Activated CD4-positive, alpha-beta T cell treated with anti-CD3 and anti-CD28 coated beads, Interleukin-10, Interleukin-2, amounts not matched to agents 100 ng/mL and 50 ng/mL, durations not matched to agents 16 hours and 8 hours (primary cell): ENCODE measurements at places on chromosomes 1 and 21.

DNA sequence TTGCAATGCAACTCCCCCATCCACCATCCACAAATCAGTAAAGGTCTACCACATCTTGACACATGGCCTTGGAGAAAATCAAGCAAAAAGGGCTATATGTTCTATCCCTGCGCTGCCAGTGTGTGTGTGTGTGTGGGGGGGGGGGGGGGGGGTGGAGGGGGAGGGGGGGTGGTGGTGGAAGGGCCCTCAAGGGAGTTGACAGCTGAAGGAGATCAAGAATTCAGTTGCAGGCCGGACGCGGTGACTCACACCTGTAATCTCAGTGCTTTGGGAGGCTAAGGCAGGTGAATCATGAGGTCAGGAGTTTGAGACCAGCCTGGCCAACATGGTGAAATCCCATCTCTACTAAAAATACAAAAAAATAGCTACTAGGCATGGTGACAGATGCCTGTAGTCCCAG is 37.6 kb upstream of the CLIC4 start:
- DNase-seq, result no peak

DNA sequence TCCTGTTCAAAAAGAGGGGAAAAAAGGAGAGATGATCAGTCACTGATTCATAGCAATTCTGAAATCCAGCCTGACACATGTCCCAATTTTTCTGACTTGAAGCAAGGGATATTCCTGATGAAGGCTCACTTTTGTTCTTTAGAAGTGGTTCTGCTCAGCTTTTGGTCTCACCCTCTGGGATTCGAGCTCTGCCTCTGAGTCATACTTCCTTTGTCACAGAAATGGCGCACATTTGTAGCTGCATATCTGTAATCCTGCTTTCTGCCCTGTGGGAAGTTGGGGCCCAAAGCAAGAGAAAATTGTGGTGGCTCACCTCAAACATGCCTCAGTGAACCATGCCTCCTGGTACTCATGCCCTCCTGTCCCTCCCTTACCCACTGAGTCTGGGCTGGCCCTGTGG is 22.3 kb upstream of the FAM78B start:
- DNase-seq, result no peak

DNA sequence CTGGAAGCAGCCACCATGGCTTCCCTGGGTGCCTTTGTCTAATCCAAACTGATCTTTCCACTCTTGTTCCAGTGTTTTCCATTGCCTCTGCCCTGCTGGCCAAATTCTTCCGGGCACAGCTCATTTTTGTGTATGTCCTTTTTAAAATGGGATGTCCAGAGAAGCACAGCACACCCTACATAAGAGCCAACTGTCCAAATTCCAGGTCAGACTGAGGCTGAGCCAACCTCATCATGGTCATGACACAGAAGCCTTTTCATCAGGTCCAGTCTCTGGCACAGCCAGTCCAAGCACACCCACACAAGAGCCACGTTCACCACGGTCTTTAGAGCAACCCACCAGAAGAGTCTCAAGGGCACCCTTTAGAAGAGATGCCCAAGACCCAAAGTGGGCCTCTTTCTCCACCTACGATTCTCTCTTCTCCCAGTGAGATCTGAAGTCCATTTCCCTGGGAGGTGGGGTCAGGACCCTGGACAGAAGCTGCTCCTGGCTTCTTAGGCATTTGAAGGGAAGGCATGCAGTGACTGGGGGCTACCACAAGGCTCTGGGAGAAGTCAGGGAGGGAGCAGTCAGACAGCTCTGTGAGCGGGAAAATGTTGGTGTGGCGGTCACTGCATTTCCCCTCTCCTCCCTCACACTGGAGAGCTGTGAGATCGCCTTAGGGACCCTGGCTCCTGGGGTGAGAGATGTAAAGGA is 53.2 kb downstream of the SYT2 start:
- DNase-seq, result no peak

DNA sequence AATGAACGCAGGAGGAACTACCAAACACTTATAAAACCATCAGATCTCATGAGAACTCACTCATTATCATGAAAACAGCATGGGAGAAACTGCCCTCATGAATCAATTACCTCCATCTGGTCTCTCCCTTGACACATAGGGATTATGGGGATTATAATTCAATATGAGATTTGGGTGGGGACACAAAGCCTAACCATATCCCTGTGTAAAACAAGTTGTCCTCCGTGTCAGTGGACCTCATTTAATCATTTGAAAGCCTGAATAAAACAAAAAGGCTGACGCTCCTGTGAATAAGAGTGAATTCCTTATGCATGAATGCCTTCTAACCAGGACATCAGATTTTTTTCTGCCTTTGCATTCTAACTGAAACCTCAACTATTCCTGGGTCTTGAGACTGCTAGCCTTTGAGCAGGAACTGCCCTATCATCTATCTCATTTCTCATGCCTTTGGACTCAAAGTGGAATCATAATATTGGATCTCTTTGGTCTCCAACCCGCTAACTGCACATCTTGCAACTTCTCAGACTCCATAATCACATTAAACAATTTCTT is 648.8 kb downstream of the ADGRL2 start:
- no peak for DNase-seq

GRCh38 chr1:94596260-94596659 is 54.7 kb upstream of the F3 start:
- DNase-seq, result no peak

- DNase-seq, result no peak
These were observed 73.1 kb downstream of the UBIAD1 start for GRCh38 chr1:11345971-11346715.

GRCh38 chr21:19228226-19228625 is 824.6 kb upstream of the TMPRSS15 start:
- DNase-seq, result no peak

- no peak for DNase-seq
These were observed 379.0 kb downstream of the LMX1A start for GRCh38 chr1:164977561-164977960.

GRCh38 chr1:230735447-230735846 is 11.7 kb upstream of the CAPN9 start:
- DNase-seq, result no peak

DNA sequence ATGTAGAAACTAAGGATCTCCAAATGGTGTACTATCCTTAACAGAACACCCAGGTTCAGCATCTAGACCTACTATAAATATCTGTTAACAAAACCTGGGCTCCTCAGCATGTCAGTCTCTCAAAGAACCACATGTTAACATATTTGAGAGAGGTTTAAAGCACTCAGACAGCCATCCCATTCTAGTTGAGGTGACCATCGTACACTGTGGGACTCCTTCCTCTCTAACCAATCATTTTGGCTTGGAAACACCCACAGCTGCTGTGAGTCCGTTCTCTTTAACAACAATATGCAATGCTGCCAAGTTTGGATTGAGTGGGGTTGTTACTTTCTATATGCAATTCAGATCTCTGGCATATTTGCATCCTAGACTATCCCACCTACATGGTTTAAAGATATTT is 105.8 kb downstream of the MRPL39 start:
- no peak for DNase-seq

DNA sequence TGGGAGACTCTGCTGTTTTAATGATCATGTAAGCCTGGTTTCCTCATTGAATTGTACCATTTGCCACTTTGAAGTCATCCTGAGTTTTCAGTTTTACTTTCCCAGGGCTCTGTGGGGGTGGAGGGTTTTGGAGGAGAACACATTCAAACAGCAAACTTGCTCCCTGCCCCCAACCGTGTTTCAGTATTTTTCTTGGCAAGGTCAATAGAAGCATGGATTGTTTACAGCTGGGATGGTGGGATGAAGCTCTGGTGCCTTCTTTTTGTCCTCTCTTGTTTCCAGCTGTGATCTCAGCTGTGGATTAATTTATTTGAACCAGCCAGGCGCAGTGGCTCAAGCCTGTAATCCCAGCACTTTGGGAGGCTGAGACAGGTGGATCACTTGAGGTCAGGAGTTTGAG is 54.3 kb upstream of the SERBP1 start:
- DNase-seq, result no peak

DNA sequence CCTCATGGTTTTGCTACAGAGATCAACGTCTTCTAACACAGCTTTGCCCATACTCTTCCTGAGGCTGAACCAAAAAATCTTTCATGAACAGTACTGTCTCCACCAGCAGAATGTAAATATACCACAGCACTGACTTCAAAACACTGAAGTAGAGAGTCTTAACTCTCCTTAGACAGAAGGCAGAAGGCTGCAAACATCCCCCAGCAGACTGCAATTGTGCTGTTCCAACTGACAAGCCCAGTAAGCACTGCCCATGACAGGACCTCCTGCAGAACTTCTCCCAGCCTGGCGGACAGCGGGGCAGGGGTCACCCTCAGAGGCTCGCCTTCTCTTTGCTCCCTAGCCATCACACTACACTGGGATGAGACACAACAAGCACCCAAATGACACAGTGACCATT is 218.7 kb downstream of the RERE start:
- DNase-seq, result no peak

DNA sequence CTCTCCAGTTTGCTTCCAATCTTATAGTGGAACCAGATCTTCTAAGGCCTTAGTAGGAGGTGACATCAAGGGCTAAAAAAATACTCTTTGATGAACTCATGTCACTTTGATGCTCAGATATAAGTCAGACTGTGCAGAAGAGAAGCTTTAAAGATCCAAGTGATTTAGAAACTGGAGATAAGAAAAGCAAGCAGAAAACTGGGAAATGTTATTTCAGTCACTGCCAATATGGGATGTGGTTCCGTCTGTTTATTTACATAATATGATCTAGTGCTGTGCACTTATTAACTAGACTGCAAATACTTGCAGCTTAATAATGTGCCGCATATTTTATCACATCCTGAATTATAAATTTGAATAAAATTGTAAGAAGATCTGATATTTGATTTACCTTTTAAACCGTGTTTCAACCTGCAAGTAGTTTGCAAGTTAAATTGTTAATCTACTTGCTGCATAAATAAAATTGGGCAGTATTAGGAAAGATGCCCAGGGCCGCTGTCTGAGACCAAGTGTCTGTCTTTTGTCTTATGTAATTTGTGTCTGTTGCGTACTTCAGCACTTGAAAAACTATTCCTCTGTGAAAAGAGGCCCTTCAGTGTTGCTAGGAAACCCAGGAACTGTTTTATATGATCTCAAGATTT is 29.6 kb downstream of the CXADR start:
- no peak for DNase-seq

GRCh38 chr1:11831945-11832725 is 15.4 kb downstream of the NPPA start:
- DNase-seq, result no peak

GRCh38 chr1:41617336-41617735 is 132.9 kb upstream of the EDN2 start:
- no peak for DNase-seq

DNA sequence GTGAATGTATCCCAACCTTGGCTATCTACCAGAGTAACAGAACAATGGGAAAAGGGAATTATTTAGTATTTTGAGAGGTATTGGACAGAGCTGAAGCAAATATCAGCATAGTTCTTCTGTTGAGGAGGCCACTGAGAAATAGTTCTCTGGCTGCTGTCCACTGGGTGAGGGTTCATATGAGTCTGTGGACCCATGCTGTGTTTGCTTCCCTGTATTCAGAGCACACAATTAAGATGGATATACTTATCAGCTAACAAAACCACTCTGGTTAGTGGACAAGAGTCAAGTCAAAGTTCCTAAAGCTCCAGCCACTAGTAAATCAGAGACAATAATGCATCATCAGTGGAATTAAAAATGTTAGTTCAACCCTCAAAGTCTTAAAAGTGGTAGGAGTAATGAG is 66.1 kb downstream of the RGS18 start:
- no peak for DNase-seq
